ENCODE measurements at places on chromosomes 5 and 9. TPM values are rescaled to one million over a fixed set of nuclear protein-coding genes. Genes with fewer than 3 reads are reported as not detected.

The TESK1 gene
- polyA plus RNA-seq = 3.3 TPM

The CDC20B gene
- polyA plus RNA-seq = not detected

The NPDC1 gene
- 22.8 TPM for polyA plus RNA-seq

The TMEM174 gene
- not detected for polyA plus RNA-seq

The PCDHB6 gene
- not detected for polyA plus RNA-seq

The NEUROG1 gene
- polyA plus RNA-seq = not detected

The OTP gene
- not detected for polyA plus RNA-seq

The PAEP gene
- polyA plus RNA-seq = not detected

The ZNF300 gene
- 1.2 TPM for polyA plus RNA-seq

The SEC24A gene
- polyA plus RNA-seq = 7.5 TPM

The SOWAHA gene
- not detected for polyA plus RNA-seq

The RAB3C gene
- not detected for polyA plus RNA-seq

The IER5L gene
- 0.07 TPM for polyA plus RNA-seq

Measured in CD4-positive, alpha-beta memory T cell (primary cell).